ENCODE measurements at places on chromosomes 7 and 10.

GRCh38 chr7:107694386-107694785, 33.8 kb downstream of the SLC26A4 start:
- no peak for DNase-seq

- DNase-seq = no peak
Measured at GRCh38 chr10:70918851-70919530, 30.6 kb upstream of the PCBD1 start.

- no peak for DNase-seq
Measured at GRCh38 chr10:45152726-45153125, 152.0 kb downstream of the ZNF22 start.

- no peak for DNase-seq
Measured at GRCh38 chr7:52995676-52996075, 39.8 kb upstream of the POM121L12 start.

DNA sequence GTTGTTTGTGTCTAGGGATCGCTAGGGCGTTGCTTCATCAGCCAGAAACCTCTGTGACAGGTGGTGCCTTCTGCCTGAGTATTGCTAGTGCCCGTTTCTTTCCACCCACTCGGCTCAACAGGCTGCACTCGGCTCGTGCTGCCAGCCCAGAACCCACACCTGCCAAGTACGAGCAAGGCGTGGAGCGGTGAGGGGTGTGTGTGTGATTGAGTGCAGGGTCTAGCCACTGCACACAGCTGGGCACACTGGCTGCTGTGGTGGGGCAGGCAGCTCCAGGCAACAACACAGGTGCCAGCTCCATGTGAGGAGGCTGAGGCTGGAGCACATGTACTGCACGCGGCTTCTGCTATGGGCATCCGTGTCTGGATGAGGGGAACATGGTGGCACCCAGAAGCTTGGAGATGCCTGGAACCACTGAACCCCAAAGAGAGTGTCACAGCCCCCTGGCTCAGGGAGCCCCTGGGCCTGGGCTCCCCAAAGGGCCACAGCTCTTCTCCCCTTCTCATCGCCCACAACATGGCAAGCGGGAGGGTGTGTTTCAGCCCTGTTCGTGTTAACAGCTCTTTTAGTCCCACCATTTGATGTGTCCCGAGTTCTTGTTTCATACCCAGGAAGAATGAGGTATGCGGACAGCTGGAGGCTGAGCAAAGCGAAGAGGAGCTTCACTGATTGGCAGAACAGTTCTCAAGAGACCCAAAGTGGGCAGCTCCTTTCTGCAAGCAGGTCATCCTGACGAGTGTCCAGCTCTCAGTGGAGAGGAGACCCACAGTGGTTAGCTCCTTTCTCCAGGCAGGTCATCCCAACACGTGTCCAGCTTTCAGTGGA, 78.1 kb downstream of the HDAC9 start:
- DNase-seq = no peak
